ENCODE measurements at places on chromosomes 5 and 9. TPM values are rescaled to one million over a fixed set of nuclear protein-coding genes. Genes with fewer than 3 reads are reported as not detected.

DNA sequence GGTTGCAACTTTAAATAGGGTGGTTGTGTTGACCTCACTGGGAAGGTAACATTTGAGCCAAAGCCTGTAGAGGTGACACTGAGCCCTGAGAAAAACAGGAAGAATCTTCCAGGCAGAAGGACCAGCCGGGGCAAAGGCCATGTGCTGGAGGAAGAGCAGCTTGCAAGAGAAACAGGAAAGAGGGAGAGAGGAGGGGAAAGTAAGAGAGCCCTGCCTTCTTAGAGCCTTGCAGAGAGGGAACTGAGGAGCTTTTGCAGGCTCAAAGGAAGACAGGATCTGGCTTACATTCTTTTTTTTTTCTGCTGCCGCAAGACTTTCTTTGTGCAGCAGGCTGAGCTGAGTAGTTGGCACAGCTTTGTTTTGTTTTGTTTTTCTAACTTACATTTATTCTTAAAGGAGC, 17.4 kb downstream of the C9orf153 start:
- DNase-seq = no peak

DNA sequence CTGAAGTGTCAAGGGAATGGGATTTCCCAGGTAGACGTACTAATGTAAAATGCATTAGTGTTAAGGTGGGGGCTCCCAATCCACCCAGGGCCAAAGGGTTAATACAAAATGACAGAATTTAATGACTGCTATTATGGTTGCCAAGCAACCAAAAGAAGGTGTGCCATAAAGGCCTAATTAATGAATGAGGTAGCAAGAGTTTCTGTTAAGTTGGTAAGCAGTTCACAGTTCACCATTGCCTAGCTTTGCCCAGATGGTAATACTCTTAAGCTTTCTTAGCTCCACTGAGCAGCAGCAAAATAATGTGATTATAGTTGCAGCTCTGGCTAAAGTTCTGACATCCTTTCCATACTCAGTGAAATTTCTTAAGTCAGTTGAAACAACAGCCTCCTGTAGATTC, 211.7 kb downstream of the DENND1A start:
- DNase-seq = no peak

GRCh38 chr5:43432486-43433375, 20.5 kb upstream of the CCL28 start:
- DNase-seq = no peak

DNA sequence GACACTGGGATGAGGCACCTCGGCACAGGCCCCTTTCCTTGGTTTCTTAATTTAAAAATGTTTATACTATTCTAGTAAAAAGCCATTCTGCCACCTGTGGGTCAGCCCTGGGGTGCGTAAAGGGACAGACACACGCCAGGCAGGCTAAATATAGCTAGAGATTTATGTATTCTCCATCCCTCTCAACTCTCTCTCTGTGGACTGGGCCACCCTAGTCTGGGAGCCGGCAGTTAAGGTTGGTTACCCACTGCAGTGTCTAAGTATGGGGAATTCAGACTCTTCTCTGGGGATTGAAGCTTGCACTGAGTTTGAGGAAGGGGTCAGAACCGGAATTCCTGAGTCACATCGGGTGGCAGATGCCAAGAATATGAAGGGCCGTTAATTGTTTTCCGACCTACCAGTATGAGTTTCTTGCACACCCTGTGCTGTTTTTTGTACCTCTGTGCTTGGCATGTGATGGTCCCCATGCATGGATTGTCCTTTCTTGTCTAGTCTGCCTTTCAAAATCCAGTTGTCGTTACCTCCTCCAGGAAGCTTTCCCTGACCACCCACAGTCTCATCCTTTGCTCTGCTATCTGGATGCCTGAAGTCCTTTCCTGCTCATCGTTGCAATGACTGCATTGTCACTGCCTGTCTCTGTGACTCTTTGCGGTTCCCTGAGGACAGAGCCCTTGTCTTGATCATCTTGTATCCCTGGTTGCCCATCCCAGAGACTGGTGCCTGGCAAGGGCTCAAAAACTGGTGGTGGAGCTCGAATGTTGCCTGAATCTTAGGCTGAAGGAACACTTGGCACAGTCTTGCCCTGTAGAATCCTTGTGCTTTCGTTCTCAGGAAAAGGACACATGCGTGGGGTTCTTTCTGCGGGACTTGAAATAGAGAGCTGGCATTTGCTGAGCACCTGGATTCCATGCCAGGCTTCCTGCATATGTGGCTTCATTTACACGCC, 2.1 kb downstream of the NEURL1B start:
- DNase-seq = no peak

The C9orf50 gene
- not detected for total RNA-seq

The TRAF1 gene
- 164 TPM for total RNA-seq

Measured in activated CD4-positive, alpha-beta T cell treated with anti-CD3 and anti-CD28 coated beads, Interleukin-2, amount 10 ng/mL, durations not matched to agents 24 days and 14 days (primary cell).